Suprapubic skin (tissue), 4 donors: ENCODE measurements at places on chromosomes 16 and 17.

GRCh38 chr17:48505788-48506187, 25.0 kb downstream of the HOXB1 start:
- no peak for DNase-seq

DNA sequence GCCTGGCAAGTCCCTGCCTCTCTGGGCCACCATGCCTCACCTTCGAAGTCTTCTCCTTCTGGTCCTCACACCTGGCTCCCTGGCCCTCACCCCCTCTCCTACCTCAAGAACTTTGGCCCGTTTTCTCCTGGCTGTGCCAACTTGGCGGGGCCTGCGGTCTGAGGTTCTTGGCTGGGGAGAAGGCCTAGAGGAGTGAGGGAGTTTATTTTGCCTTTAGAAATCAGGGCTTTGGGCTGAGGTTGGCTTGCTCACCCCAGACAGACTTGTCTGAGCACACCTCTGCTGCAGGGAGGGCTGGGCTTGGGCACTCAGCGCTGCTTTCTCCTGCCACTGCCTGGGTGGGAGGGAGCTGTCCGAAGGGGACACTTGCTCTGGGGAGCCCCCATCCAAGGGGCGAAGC, 23.3 kb upstream of the TAC4 start:
- no peak for DNase-seq

DNA sequence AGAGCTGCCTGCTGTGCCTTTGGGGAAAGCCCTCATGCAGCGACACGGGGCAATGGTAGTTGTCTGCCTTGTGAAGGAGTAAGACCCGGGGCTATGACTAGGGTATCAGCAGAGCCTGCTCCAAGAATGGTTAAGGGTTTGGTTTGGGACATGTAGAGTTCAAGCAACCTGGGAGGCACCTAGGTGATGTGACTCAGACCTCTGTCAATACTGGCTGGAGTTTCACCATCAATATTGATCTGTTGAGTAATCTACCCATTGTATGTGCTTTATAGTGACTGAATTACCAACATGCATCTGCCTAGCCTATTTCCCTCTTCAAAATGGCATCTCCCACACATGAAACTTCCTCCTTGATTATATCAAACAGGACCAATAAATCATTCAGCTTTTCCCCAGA, 398.4 kb upstream of the HSBP1 start:
- DNase-seq, result no peak

GRCh38 chr16:87054856-87055255, 262.3 kb downstream of the C16orf95 start:
- no peak for DNase-seq

GRCh38 chr16:80984124-80984892, 22.4 kb downstream of the CMC2 start:
- no peak for DNase-seq

DNA sequence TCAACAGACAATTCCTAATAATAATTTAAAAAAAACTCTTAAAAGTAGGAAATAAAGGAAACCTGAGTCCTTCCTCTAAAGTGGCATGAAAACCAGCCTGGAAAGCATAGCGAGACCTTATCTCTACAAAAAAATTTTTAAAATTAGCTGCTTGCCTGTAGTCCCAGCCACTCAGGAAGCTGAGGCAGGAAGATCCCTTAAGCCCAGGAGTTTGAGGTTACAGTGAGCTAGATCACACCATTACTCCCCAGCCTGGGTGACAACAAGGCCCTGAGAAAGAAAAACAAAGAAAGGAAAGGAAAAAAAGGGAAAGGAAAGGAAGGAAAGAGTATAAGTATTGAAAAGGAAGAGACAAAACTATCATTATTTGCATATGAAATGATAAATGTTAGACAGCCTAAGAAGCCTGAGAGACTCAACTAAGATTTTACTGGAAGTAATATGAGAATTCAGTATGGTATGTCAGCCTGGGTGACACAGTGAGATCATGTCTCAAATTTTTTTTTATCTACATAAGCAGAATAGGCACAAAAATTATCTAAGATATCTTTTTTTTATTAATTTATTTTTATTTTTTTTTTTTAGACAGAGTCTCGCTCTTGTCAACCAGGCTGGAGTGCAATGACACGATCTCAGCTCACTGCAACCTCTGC, 113.0 kb downstream of the GOSR1 start:
- DNase-seq, result no peak

- DNase-seq, result no peak
These were observed 300.2 kb downstream of the IRF8 start for GRCh38 chr16:86199182-86199581.

GRCh38 chr16:52308051-52308450, 238.9 kb downstream of the TOX3 start:
- no peak for DNase-seq

DNA sequence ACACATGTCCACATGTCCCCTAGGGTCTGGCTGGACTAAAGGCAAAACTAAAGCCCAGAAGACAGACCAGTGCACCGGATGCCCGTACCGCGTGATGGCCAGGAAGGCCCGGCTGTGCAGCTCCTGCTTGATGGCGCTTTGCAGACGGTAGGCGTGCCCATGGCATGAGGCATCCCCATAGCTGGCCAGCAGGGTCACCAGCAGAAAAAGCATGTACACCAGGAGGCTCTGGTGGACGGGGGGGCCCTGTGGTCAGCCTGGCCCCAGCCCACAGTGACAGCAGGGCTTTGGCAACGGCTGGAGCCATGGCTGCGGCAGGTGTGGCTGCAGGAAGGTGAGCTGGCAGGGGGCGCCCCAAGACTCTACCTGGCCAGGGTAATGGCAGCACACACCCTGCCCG, 42.8 kb downstream of the PKD1 start:
- no peak for DNase-seq

- DNase-seq, result no peak
These were observed 9.5 kb upstream of the HES7 start for GRCh38 chr17:8133399-8133798.

DNA sequence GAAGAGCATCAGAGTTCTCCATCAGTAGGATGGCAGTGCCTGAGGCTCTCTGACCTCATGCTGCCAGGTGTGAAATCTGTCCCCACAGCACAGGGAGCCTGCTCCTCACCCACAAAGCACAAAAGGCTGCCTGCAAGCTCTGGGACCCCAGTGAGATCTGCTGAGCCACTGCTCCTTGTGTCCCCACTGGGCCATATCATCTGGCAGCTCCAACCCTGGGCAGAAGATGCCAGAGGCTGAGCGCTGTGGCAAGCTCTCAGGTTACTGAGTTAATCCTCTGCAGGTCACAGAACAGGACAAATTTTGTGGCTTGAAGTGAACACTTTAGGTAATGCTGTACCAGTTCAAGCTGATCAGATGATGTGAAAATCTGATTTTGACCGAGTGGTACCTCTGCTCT, 26.7 kb upstream of the ERN1 start:
- no peak for DNase-seq

GRCh38 chr16:1470481-1471251, 4.2 kb downstream of the CLCN7 start:
- DNase-seq, result no peak
